ENCODE measurements at places on chromosomes 1 and 21.

DNA sequence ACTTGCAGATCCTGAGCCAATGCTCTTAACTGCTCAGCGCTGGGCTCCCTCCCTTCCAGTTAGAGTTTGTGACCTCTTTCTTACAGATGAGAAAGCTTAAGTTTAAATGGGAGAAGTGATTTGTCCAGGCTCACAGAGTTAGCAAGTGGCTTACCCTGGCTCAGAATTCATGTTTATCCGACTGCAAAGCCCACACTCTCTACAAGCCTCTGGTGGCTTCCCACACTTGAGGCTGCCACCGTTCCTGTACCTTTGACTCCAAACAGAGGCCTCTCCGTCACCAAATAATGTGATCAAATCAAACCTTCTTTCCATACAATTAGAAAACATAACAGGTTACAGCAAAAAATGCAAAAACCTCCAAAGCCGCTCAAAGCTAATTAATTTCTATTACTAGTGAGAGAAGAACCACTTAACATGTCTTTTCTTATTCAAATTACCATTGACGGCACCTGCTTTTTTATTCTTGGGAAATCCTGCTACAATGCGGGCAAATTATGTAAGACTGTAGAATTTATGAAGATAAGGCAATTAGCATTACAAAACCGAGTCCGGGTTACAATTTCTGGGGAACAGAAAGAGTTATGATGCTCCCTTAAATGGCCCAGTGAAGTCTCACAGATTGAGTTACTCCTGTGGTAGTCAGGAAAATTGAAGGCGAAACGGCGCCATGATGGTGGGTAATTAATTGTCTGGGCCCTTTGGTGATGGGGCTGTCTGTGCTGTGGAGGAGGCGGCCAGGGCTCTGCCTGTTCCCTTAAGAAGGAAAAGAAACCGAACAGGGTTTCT, 324.3 kb upstream of the POU3F1 start:
- no peak for DNase-seq

GRCh38 chr1:30475201-30475600, 248.2 kb downstream of the MATN1 start:
- no peak for DNase-seq

GRCh38 chr1:161978011-161978790, 45.5 kb downstream of the OLFML2B start:
- DNase-seq: peak; percentile 7

GRCh38 chr1:199129247-199129646, 490.4 kb downstream of the PTPRC start:
- DNase-seq: no peak

DNA sequence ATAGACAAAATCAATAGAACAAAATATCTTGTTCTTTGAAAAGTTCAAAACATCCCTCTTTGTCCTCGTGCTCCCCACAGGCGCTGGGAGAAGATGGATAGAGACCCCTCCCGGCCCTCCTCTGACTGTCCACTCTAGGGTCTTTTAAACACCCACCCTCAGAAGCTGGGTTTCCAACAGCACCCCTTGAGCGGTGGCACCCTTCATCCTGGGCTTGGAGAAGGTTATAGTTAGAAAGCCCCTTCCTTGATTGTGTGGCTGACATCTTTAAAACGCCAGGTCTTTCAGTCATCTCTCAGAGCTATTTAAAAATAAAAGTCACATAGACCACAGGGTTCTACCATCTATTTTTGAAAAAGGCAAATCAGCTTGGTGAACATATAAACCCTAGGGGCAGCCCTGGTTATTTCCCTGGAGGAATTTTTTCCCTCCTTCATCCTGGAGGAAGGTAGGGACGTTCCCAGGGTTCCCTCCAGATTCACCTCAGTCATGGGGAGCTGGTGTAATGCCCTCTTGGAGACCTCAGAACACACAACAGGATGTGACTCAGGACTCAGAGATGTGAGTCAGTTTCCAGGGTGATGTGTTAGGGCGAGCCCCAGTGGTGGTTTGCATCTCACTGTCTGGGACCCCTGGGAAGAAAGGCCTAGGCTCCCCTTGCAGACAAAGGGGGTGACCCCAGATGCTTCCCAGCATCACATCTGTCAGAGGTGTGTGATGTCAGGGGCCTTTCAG, 138.5 kb downstream of the CLIC6 start:
- peak; percentile 67 for DNase-seq

DNA sequence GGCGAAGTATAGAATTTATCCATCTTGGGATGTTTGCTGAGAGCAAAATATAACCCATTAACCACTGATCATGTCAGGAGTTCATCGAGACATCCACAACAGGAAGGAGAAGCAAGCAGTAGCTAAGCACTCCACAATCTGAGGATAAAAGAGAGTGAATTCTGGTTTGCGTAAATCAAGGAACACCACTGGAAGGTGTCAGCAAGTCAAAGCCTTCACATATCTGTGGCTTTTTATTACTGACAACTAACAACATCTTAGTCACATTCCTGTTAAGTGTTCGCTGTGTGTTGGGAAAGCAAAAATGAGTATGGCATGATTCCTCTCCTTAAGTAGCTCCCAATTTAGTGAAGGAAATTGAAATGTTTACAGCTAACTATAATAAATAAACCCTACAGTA, 44.5 kb upstream of the DARS2 start:
- DNase-seq: no peak

GRCh38 chr1:208240662-208241355, 3.4 kb downstream of the PLXNA2 start:
- no peak for DNase-seq

DNA sequence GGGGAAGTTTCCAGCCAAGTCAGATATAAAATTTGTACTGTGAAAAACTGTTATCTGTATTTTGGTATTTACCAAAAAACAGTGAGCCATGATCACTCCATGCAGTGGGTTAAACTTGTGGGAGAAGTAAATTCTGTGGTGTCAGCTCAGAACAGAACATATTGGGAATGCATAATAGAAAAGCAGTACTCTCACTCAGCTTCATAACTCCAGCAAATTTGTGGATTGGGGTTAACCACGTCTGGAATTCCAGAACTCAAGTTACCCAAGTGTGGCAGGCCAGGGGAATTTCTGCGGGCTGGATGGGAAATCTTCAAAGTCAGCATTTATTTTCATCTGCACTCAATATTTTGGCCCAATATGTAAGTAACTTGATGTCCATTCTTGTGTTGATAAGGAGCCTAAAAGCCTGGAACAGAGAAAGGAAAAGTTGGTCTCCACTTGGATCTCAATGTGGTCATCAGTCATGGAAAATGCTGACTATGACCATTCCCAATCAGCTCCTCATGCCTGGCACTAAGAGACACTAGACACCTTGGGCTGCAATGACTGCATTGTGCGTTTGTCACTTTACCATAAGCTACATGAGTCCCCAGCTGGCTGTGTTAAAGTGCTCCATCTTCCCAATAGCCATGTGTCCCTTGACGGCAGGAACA, 39.1 kb upstream of the ENAH start:
- DNase-seq: no peak

DNA sequence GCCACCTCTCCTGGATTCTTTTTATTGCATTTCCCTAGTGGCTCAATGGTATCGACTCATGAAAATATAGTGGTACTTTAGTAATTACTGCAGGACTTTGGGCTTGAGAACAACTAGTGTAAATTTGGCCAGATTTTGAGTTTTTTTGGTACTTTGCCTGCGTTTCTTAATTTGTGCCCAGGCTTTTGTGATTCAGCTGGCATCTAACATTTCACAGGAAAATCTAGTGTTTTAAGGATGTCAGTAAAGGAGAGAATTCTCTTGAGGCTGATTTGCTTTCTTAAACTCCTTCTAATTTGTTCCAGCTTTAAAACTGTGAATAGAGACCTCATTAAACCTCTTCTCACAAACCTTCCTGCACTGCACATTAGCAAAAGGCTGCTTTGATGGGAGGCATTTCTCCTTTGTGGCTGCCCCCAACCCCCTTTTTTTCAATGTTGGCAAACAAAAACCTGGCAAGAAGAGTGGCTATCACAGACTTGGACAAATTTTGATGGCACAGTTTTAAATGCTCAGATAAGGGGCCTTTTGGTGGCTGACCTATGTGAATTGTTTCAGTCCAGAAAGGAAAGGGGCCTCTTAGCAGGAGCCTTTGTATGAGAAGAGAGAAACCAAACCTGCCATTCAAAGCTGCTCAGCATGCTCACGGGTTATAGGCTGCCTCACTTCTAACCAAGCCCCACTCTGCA, 113.4 kb upstream of the RAVER2 start:
- no peak for DNase-seq

DNA sequence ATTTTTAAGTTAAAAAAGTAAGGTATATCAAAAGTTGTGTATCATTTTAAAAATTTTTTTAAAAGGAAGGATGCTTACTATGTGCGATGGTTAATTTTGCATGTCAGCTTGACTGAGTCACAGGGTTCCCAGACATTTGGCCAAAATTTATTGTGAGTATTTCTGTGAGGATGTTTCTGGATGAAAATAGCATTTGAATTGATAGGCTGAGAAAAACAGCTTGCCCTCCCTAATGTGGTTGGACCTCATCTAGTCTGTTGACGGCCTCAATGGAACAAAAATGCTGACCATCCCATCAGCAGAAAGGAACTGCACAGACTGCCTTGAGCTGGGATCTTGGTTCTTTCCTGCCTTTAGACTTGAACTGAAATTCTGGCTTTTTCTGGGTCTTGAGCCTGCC, 724.5 kb downstream of the NCAM2 start:
- DNase-seq: no peak

GRCh38 chr1:165056914-165057313, 299.6 kb downstream of the LMX1A start:
- DNase-seq: no peak

DNA sequence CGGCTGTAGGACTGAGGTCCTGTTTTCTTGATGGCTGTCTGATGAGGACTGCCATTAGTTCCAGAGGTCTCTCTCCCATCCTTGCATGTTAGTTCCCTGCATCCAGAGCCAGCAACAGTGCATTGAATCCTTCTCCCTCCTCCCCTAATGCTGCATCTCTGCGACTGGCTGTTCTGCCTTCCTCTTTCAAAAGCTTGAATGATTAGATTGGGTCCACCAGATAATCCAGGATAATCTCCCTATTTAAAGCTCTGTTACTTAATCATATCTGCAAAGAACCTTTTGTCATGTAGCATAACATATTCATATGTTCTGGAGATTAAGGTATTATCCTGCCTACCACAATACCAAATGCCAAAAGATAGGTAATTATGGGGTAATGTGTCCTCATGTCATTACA, 377.5 kb downstream of the GPATCH2 start:
- DNase-seq: no peak

DNA sequence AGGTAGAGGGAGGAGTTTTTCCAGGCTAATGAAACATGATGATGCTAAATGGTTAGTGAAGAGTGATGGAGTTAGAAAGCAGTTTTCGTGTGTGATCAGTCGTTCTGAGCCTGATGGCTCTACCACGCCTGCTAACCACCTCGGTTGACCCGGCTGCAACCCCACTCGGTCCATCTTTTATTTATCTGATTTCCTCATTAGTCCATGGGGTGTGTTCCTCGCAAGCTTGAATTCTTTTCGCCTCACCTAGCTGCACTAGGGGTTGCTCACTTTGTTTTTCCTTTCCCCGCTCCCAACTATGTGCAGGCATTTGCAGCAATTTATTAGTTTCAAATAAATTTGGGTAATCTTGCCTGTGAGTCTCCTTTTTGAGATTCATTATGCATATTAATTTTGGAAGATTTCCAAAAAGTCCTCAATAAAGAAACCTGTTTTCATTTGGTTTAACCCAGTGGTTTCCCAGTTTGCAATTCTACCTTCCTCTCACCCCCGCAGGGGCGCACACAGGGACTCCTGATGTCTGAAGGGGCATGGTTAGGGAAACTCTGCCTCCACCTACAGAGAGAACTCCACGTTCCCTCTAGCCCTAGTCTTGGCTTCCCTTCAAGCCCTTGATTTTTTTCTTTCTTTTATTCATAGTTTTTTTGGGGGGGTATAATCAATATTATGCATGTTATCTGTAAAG, 12.6 kb downstream of the B3GALT5 start:
- DNase-seq: no peak

DNA sequence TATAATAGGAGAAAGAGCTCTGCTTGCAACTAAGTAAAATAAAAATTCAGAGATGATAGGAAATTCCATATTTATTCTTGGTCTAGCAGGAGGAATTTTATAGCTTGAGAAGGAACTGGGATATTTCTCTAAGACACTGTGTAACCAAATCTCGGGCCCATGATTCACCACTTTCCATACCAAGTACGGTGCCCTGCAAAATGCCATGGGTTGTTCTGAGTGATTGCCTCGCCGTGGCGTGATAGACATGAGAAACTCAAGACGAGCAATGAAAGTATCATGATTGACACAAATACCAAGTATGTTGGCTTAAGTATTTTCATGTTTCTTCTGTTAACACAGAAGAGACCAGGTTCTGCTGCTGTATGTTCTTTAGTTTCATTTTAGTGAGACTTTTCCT, 167.2 kb downstream of the LMO4 start:
- DNase-seq: no peak

- no peak for DNase-seq
These were observed 2.4 kb upstream of the COL6A1 start for GRCh38 chr21:45979141-45979631.

DNA sequence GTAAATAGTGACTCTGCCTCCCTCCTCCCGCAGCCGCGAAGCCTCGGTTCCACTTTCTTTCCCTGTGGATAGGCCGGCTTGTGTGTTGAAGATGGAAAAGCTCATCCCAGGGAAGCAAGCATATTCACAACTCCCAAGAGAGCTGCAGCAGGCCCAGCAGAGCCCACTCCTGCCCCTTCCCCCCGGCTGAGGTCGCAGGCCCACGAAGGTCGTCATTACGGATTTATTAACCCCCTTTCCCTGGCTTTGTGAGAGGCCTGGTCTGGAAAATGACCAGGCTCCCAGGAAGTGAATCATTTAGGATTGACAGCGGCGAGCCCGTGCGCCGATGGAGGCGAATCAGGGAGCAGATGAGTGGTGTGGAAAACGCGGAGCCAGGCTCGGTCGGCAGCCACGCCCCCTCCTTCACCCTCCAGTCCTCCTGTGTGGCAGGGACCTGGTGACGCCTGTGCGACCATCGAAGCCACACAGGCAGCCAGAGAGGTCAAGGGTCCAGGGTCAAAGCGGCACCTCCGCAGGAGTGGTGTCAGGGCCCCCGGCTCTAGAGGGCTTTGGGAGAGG, 93.4 kb downstream of the PRDM16 start:
- DNase-seq: no peak

DNA sequence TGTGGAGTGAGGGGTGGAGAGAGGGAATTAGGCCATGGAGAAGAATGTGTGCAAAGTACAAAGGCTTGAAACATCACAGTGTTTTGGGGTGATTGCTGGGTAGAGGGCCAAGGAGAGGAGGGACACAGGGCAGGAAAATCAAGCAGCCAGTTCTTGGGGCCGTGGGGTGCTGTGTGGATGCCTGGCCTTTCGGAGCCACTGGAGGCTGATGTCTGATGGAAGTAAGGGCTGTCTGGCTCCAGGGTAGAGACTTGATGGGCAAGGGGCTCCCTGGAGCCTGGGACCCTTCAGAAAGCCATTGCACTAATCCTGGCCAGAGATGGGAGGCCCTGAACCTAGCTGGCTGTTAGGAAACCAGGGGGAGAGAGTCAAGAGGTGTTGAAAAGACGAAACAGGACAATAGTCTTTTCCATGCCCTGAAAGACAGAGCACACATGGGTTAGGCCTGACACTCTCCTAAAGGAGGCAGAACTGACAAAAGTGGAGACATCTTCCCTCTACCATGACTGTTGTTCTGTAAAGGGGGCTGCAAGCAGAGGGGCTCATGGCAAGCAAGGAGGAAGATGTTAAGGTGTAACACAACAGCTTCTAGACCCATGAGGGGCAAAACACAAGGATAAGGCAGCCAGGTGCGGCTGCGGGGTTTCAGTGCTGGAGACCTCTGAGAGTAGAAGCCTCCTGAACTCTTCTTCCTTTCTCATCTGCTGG, 21.0 kb downstream of the ATF3 start:
- DNase-seq: no peak

GRCh38 chr1:206970446-206970845, at the start of gene FCAMR:
Gene FCAMR (minus strand): TSS chr1:206970460. CDS start chr1:206970125, 335 bp downstream.
- no peak for DNase-seq

- DNase-seq: no peak
These were observed 114.3 kb downstream of the NMNAT2 start for GRCh38 chr1:183303901-183304300.

All from CD4-positive, alpha-beta T cell treated with Interleukin-1 beta for 1 hour (primary cell).